ENCODE measurements at places on chromosomes 7 and 10.

DNA sequence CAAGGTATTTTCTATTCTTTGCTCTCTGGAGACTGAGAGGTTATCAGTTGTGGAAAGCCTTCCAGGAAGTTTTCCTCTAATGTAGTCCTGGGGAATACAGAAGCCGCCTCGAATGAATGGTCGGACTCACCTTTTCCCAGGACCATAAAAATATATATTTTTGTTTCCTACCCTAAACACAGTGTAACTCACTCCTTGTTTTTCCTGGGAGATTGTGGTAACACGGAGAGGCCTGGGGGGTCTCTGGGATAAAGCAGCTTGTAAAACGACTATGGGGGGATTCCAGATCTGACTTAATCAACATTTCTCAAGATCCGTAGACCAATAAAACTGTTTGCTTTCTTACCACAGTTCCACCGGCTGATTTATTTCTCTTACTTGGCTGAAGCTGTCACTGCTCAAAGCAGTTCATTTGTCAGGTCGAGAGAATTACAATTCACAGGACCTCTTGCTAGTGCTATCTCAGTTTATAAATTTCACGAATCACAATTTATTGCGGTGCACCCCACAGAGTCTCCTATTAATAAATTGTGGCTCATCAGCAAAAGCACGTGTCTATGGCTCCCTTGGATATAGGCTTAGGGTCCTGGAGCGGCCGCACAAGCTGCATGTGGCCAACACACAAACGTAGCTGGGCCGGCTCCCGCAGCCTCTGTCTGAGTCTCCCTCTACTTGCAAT, 176.3 kb upstream of the BMPER start:
- no peak for DNase-seq

- no peak for DNase-seq
Measured at GRCh38 chr7:94425546-94425945, 30.9 kb downstream of the COL1A2 start.

- DNase-seq, result no peak
Measured at GRCh38 chr7:84194484-84195271, at the start of gene SEMA3A. SEMA3A (minus strand) TSS chr7:84194789; CDS start chr7:84194586, 203 bp downstream.

DNA sequence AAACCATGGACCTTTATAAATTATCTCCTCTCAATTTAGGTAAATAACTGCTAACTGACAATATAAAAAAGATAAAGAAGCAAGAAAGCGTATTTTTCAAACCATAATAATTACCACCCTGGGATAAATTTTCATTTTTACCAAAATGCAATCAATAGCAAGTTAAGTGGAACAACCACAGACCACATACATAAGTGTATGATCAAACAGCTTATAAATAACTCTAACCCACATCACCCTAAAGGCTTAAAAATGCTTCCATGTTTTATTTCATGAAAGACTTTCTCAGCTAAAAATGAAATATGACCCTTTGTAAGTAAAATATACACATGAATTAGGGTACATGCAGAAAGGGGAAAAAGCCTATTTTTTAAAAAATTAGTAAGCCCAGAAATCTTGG, 156.5 kb downstream of the SGMS1 start:
- DNase-seq, result no peak

GRCh38 chr10:97169063-97169462, 16.7 kb downstream of the SLIT1 start:
- DNase-seq, result no peak

GRCh38 chr7:10257438-10257837, 716.2 kb upstream of the PHF14 start:
- DNase-seq, result no peak

GRCh38 chr7:25852211-25852938, 299.6 kb upstream of the NFE2L3 start:
- no peak for DNase-seq

DNA sequence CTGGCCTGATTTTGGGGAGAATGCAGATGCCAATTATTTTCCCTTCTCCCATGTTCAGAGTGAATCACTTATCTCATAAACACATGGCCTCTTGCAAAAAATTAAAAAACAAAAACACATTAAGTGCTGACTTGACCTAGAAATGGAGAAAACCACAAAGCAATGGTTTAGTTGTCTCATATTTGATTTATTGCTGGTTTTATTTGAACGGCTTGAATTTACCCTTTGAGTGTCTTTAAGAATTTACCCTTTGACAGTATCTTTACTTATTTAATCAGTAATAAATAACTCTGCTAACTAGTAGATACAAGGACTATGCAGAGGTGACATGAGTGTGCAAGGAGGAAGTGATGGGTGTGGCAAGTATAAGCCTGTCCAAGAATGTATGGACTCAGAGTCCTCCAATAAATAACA, 68.1 kb upstream of the GSDME start:
- no peak for DNase-seq

DNA sequence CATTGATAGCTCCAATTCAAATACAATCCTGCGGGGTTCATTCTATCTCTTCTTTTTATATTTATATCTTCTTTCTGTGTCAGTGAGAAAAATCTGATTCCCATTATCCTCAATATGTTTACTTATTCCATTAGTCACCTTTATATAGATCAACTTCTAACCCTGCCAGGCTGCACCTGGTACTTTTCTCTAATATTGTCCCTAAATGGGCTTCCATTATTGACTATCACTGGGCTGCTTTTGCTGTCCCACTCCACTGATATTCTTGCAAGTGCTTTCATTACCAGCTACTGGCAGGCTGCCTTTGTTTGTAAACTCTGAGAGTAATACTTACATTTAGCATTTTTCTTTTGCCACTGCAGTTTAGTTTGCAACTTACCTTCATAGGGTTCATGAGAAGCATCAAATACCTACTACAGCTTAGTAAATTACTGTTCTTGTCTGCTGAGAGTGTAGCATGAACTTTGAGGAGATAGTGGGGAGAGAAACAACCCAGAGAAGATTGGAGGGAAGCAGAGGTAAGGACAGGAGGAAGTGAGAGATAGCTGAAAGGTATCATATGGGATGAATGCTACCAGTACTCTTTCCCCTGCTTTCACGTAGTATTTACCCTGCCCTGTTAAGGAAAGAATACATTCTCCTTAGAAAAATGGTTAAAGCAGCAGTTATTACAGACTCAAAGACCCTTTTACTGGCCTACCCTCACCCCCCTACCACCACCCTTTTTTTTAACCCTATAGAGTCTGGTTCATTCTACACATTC, 119.1 kb downstream of the PHTF2 start:
- DNase-seq, result no peak

GRCh38 chr10:129759214-129760002, 204.7 kb downstream of the EBF3 start:
- no peak for DNase-seq

GRCh38 chr7:2115760-2116447, 116.8 kb downstream of the MAD1L1 start:
- no peak for DNase-seq

DNA sequence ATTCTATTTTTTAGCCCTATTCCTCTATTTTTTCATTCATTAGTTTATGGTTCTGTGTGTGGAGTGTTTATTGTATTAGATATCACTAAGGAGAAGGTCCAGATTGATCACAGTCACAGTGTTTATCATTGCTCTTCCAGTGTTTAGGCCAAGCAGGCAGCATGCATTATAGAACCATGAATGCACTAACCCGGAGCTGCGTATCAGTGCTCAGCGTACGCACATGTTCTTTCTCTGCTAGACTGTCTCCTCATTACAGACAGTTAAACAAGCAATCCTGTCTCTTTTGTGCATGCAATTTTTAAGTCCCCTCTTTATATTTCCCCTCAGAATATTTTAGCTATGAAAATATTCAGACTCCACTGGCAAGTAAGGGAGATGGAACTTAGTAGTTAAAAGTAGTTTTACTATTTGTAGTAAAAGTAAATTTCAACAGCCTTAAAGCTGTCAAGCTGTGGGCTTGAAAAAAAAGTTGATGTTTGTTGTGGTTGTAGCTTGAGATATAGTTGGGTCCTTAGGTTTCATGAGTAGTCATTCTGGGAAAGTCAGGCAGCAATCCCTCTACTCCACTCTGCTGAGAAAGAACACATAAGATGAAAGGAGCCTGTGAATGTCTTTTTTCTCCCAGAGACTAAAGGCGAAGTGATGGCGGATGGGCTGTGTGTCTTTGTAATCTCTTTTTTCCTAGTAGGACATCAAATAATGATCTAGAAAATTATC, 260.4 kb downstream of the CDK14 start:
- no peak for DNase-seq

GRCh38 chr10:60282771-60283353, 106.8 kb downstream of the ANK3 start:
- DNase-seq, result peak; percentile 74

DNA sequence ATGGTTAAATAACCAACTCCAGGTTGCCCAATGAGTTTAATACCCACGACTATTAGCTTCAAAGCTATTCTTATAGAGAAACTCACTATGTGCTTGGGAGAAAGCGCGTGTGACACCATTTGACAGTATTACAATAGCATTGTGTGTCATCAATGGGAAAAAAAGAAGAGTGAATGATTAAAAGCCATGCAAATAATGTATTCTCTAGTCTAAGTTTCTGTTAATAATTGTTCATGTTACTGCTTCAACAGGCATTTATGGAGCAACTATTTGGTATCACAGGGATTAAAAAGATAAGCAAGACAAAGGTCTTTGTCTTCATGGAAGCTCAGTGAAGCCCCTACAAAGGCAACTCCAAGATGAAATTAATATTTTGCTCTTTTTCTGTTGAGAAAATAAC, 47.2 kb downstream of the CAV1 start:
- no peak for DNase-seq

DNA sequence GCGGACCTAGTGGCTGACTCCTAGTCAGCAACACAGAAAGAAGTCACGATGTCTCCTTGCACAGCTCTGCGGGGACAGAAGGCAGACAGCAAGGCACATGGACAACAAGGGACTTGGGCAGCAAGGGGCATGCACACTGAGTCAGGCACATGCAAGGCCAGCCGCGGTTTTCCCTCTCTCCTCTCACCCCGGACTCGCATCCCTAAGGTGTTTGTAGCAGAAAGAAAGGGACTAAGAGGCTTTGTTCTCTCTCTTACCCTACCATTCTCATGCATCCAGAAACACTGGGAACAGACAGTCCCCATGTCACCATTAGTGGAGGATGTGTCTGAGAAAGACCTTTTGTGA, 193.3 kb upstream of the PHF14 start:
- no peak for DNase-seq

DNA sequence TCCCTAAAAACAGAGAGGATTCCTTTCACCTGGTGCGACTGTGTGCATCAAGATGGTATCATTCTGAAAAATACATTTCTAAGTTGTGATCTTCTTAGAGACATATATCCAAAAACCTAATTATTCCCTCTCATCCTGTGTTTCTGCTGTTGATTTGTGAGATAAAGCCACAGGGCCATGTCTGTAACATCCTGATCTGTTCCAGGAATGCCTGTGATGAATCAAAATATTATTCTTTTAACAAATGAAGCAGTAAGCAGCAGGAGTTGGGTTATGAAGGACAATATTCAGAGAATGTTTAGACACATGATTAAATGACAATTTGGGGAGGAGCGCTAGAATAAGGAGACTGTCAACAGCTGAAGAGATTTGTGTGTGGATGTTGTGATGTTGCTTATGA, 731.4 kb downstream of the KCNMA1 start:
- DNase-seq, result no peak
